ENCODE measurements at places on chromosomes 1 and 21. TPM values are rescaled to one million over a fixed set of nuclear protein-coding genes. Genes with fewer than 3 reads are reported as not detected.

GRCh38 chr1:230194525-230194924 lies 127.5 kb downstream of the GALNT2 start:
- DNase-seq = no peak

FCRL2 gene
- total RNA-seq = not detected

GRCh38 chr1:52348704-52349300 lies 17.2 kb downstream of the CC2D1B start:
- no peak for DNase-seq

- DNase-seq = no peak
Observed at GRCh38 chr1:37817481-37817880, 9.5 kb upstream of the YRDC start.

GRCh38 chr21:44993321-44994046 lies 53.7 kb downstream of the SLX9 start:
- DNase-seq = no peak

DNA sequence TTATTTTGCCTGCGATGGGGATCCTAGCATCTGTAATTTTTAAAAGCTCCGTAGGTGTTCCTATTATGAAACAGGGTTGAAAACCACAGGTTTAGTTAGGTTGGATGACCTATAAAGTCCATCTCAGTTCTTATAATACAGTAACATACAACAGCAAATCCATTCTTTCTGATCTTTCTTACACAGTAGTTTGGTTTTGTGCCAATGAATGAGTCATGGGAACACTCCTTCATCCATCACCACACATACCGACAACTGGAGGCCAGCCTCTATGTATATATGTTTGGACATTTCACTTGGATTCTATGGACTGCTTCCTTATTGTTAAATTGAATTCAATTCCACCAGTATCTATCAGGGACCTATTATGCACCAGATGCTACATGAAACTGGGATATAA lies 118.4 kb upstream of the L1TD1 start:
- DNase-seq = no peak

- DNase-seq = no peak
Observed at GRCh38 chr1:160499631-160500030, 23.4 kb downstream of the SLAMF6 start.

GJB5 gene
- total RNA-seq = not detected

Measured in cerebellum (tissue), 4 donors.